ENCODE measurements at places on chromosomes 16 and 17.

GRCh38 chr16:11327277-11328171 lies 17.7 kb upstream of the RMI2 start:
- no peak for DNase-seq

DNA sequence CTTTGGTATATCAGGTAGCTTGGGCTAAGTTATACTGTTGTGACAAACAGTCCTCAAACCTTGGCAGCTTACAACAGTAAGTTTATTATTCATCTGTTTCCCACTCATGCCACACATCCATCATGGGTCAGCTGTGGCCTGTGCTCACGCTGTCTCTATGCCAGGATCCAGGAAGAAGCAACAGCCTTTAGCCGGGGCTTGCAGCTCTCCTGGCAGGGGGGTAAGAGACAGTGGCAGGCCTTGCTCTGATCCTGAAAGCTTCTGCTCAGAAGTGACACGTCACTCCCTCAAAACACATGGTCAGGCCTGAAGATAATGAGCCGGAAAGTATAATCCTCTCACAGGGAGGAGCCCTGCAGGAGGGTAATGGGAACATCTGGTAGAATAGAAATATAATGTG lies 377.6 kb downstream of the CPPED1 start:
- no peak for DNase-seq

DNA sequence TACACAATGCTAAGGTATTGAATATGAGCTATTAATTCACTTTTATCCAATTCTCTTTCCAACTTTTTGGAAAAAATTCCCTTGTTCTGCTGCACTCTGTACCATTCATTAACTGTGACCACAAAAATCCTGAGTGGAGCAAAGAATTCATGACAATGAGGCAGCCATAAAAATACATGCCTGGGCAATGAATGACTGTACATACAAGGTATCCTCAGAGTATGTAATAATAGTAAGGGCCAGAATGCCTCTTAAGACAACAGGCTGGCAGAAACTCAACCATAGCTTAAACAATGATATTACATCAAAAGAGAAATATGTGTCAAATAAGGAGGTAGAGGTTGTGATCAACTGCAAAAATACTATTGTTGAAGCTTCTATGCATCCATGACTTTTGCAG lies 74.7 kb upstream of the CA10 start:
- DNase-seq, result no peak

DNA sequence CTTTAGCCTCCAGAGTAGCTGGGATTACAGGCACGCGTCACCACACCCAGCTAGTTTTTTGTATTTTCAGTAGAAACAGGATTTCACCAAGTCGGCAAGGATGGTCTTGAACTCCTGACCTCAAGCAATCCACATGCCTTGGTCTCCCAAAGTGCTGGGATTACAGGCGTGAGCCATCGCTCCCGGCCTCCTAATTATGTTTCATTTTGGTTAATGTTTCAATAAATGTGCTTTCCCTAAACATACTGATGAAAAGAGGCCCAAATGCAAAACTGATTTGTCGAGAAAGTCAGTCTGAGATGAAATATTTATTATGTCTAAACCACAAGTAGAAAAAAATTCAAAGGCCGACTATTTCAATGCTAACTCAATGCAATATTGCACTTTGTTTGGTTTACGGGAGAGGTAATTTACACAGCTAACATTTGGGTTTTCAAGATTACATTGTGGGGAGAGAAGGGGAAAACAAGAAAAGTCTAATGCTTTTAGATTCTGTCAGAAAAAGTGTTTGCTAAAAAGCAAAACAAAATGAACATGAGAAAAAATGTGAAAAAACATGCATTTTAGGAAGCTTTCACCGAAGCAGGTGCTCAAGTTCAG lies 9.8 kb downstream of the STAT3 start:
- no peak for DNase-seq

- DNase-seq, result no peak
Observed at GRCh38 chr17:7001318-7001961, 5.6 kb downstream of the ALOX12 start.

DNA sequence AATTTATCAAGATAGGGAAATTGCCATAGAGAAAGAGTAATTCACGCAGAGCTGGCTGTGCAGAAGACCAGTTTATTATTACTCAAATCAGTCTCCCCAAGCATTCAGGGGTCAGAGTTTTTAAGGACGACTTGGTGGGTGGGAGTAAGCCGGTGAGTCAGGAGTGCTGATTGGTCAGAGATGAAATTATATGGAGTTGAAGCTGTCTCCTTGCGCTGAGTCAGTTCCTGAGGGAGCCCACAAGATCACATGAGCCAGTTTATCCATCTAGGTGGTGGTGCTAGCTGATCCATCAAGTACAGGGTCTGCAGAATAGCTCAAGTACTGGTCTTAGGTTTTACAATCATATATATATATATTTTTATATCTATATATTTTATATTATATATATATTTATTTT lies 6.0 kb upstream of the AQP8 start:
- DNase-seq, result no peak

DNA sequence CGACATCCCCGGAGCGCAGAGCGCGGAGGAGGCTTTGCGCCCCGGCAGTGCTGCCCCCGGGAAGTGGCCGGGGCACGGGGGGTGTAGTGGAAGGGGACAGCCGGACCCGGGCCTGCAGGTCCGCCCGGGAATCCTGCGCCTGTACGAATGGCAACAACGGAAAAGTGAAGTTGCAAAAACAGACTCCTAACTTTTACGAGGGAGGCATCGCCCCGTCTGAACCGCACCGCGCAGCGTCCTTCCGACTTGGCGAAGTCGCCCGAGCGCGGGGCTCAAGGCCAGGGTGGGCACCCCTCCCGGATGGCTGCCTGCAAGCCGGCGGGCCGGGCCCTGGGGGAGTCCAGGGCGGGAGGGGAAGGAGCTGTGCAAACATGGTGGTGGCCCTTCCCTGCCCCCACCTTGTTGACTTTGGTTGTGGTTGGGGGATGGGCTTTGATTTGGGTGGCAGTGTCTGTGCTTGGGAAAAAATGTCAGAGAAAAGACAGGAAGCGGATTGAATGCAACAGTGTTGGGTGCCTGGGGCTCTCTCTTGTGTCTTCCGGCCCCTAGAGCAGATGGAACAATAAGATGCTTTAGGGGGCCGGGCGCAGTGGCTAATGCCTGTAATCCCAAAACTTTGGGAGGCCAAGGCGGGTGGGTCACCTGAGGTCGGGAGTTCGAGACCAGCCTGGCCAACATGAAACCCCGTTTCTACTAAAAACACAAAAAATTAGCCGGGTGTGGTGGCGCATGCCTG lies 675 bp downstream of the RNF213 start:
- DNase-seq, result no peak

DNA sequence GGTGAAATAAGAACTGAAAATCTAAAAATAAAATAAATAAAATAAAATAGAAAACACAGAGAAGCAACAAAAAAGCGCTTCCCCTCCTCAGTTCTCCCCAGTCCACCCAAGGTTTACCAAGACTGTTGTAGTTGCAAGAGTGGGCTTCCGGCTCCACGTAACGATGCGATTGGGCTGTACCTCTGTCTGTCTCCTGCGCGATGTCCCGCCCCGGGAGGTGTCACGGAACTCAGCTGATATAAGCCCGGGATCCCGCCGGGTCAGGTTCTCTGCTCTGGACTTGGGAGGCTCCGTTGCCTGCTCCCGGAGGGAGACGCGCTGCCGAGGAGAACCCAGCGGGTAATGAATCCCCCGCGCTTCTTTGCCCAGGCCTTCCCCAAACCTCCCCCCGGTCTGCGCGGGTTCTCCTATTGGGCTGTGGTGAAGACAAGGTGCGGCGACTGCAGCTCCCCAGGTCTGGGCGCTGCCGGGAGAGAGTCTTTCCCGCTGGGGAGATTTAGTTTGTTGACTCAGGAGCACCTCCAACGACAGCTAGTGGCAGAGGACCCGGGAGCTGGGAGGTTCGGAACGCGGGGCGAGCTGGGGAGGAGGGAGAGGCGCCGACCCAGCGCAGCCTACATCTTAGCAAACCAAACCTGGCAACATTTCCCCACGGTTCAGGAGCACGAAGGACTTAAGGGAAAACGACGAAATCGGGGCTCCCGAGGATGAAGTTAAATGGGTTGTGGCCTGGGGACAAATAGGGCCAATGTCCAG lies at the start of gene SLFN5:
TSS of gene SLFN5 (plus strand) at position 268 of the 756 bp plus-strand sequence. CDS start 15,619 bp downstream, outside the sequence.
- peak; percentile 89 for DNase-seq

DNA sequence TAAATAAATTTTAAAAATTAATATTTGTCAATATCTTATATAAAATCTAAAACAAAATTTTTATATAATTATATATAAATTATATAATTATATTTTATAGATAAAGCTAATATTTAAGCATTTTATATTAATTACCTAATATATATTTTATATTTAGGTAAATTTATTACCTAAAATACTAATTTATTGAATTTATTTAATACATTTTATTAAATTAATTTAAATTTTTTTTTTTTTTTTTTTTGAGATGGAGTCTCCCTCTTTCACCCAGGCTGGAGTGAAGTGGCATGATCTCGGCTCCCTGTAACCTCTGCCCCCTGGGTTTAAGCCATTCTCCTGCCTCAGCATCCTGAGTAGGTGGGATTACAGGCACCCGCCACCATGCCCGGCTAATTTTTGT lies 22.4 kb downstream of the ATAD5 start:
- no peak for DNase-seq
